LoVo (cell line): ENCODE measurements at places on chromosomes 4 and X.
A peak's percentile ranks its signal among the peaks of the same experiment; 100 is the strongest.

DNA sequence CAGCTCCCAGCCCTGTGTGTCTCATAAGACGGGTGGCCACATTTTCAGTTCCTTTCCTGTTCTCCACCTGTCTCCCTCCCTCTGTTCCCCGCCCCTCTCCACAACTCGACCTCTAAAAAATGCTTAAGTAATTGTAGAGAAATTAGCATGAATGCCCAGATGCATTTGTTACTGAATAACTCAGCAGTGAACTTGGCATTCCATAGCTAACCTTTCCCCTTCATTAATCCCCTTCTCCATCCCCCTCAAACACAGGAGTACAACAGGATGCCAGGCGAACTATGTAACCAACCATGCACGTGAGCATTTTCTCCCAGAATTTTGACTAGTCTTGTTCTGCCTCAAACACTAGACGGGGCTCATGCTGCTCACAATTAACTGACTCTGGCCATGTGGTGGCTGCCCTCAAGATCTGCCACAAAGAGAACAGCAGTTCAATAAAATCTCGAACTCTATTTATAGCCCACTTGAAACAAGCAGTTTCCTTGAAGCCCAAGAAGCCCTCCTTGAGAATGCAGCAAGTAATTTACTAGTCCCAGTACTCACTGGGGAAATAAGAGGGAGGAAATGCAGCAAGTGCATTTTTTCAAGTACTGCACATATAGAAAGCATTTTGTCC lies 351.2 kb downstream of the ARHGAP24 start:
- DNase-seq, result no peak

GRCh38 chr4:65083076-65083475 lies 587.2 kb downstream of the EPHA5 start:
- DNase-seq, result no peak

DNA sequence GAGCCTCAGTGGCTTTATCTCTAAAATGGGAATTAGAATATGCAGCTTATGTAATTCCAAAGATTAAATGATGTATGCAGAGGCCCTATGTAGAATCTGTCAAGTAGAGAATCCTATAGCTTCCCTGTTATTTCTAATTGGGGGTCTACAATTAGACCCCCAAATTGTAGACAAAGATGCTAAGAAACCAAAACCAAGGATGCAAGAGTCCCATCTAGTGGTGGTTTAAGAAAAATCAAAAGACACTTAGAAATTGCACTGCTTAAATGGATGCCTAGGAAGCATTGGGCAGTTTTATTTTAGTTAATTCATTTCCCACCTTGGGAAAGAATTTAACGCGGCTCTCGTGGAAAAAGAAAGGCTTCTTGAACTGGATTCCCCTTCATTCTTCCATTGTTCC lies 115.2 kb downstream of the GABRA2 start:
- DNase-seq, result no peak

- no peak for DNase-seq
Observed at GRCh38 chr4:89897867-89898266, 3.2 kb downstream of the MMRN1 start.

- no peak for DNase-seq
Observed at GRCh38 chrX:17854069-17854468, 7.0 kb downstream of the RAI2 start.

- DNase-seq, result no peak
Observed at GRCh38 chr4:92522356-92522755, 218.6 kb downstream of the GRID2 start.

DNA sequence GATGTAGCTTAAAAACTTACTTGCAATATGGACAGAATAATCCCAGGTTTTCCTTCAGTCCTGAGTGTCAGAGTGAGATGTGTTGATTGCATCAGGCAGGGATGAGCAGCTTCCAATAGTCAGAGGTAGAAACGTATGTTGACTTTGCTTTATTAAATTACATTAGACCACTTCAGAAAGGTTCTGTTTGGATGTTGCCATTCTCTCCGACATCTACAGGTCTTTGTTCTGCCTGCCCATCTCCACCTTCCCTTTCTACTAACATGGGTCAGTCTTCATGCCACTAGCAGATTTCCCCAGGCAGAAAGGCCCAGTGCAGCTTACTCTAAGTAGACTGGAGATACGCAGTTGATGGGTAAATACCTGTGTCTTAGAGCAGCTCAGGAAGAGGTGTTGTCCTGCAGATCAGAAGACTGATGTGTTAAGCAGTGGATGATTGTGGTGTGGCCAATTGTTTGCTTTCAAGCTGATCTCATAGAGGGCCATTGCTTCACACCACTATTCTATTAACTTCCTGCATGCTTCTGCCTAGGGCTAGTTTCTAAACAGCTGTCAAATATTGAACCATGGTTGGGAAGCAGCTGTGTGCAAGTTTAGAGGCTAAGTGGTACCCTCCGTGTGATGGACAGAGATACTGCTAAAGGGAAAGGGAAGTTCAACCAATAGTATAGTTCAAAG lies 1.8 kb downstream of the FRMPD4 start:
- no peak for DNase-seq

GRCh38 chr4:48495941-48496340 lies 5.9 kb downstream of the ZAR1 start:
- no peak for DNase-seq

DNA sequence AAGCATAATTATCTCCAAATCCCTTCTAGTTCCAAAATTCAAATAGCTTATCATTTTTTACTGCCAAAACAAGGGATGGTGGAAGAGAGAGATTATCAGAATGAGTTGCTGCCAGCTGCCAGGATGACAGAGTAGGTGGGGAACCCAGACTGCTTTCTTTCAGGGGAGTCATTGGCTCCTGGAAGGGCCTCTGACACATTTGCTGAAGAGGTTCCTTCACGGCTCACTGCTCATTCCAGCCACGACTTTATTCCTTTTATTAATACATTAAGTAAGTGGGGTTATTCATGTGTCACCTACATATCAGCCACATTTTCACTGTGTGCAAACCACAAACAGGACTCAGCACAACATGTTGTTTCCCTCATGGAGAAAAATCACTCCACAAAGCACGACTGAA lies 12.7 kb upstream of the SMIM43 start:
- DNase-seq, result no peak

- no peak for DNase-seq
Observed at GRCh38 chr4:88570001-88570400, 22.3 kb upstream of the HERC3 start.

GRCh38 chrX:26580021-26580420 lies 364.1 kb downstream of the MAGEB5 start:
- DNase-seq, result no peak

- no peak for DNase-seq
Observed at GRCh38 chr4:47194036-47194737, 162.8 kb downstream of the GABRB1 start.

- DNase-seq, result no peak
Observed at GRCh38 chr4:70969076-70969475, 24.4 kb upstream of the DCK start.

- no peak for DNase-seq
Observed at GRCh38 chr4:83171436-83172039, 57.0 kb upstream of the PLAC8 start.

GRCh38 chrX:13366698-13367097 lies 46.8 kb upstream of the ATXN3L start:
- DNase-seq, result no peak

DNA sequence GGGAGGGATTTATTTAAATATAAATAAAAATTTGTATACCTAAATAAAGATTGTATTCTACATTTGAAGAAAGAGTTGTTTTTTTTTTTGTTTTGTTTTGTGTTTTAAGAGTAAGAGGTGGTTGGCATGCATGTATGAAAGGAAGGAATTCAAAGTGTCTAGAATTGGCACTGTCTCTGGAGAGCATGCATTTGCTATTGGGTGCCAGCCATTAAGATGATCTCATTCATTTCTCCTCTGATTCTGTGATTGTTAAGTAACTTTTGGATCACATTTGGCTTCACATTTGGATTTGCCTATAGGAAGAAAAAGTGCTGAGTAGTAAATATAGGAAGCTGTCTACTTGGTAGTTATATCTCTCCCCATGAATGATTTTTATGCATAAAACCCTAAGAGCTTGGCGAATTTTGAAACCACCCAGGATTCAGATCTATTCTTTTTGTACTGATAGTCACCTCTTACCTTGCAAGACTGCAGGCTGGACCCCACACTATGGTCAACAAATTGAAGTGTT lies 7.8 kb upstream of the BOD1L1 start:
- no peak for DNase-seq

- no peak for DNase-seq
Observed at GRCh38 chrX:110060846-110061537, 58.1 kb downstream of the TMEM164 start.

DNA sequence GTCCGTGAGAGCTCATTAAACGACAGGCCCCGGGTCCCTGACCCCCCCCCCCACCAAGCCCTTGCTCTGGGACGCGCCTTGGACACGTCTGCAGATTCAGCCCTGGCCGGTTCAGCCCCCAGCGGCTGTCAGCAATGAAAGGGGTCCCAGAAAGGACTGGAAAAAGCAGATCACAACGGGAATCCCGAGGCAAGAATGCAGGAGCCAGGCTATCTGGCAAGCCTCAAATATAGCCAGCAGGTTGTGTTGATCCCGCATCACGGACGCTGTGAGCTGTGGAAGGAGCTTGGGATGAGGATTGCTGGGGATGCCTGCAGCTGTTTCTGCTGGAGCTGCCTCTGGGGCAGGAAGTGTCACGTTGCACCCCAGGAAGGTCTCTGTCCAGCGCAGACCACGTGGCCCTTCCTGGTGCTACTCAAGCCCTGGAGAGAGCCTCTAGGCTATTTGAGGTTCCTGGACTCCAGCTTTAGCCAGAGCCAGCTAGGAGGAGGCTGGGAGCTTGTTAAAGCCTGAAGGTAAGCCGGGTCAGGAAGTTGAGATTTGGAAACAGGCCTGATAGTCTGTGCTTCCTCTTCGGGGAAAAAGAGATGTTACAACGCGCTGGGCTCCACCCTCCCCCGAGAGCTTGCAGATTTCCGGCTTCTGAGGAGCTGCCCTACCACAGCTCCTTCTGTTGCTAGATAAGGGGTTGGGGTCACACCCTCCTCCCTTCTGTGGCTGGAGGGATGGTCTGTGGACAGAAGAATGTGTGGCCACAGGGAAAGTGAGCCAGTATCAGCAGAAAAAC lies 19.3 kb upstream of the CSF2RA start:
- no peak for DNase-seq

DNA sequence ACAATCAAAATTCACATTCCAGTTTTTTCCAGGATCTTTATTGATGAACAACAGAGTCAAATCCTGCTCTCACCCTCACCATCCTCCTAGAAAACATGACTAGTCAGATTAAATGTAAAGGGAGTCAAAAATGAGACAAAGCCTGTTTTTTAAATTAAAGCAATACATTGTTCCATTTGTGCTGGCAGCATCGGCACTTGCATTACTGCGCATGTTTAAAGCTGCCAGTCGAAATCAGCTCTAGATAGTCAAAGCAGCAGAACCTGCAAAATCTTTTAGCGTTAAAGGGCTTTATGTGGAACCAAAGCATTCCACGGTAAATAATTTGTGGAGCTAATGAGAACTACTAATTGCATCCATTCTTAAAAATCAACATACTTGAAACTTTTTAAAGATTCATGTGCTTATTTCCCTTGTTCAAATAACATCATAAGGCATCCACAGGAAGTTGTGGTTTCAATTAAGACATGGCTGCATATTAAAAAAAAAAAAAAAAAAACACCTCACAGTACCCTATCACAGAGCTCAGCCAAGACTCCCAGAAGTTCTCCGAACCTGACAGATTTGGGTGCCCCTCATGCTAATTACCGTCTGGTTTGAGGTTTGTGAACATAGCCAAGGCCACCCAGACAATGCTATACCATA lies 82.2 kb downstream of the SH3KBP1 start:
- DNase-seq, result no peak

DNA sequence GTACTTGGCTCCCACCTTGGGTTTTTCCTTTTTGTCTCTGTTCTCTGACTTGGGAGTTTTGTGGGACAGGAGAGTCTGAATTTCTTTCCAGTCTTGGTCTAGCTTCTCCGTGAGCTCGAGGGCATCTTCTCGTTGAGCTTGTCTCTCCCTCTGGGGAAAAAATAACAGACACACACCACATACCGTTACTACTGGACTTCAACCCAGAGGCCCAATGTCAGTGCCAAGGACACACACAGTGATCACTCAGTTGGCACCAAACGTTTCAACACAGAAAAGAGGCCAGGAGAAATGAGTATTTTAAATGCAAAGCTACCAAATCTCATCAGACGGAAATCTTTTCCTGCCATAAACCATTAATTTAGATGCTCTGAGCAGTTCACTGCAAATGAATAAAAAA lies 9.7 kb downstream of the NOP14 start:
- DNase-seq, result no peak

DNA sequence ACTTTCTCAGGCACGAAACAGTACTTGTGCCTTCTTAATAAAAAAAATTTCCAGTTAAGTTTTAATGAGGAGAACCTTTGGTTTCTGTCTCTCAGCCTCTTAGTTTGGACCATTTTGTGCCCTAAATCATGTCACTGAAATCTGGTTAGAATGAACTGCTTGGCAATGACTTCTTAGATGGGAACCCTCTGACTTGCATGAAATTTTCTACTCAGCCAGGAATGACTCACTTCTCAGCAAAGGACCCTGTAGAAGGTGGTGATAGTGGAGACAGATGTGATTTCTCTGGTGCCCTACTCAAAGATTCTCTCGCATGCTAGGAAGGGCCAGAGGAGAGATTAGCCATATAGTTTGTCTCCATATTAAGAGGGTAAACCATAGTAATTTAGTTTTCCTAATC lies 50.5 kb downstream of the RASL11B start:
- no peak for DNase-seq

- no peak for DNase-seq
Observed at GRCh38 chr4:85717351-85717750, 242.4 kb downstream of the ARHGAP24 start.

DNA sequence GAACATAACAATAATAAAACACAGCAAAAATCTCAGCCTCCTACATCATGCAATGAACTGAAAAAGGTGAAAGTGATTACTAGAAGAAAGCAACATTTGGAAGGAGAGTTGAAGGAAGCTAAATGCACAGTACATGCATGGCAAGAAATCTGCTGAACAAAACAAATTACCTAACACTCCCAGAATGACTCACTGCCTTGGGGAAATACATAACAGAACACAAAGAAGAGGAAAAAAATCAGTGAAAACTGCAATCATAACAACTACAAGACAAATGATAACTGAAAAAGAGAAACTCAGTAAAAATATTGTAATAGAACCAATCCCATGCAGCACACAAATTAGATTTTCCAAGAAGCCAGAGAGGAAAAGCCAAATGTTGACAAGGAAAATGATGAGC lies 1513.2 kb downstream of the ARAP2 start:
- no peak for DNase-seq

- DNase-seq, result no peak
Observed at GRCh38 chr4:108143515-108143914, 25.2 kb downstream of the LEF1 start.

- DNase-seq, result no peak
Observed at GRCh38 chr4:151917145-151917734, 156.4 kb upstream of the GATB start.

- DNase-seq, result peak; percentile 15
Observed at GRCh38 chr4:123452616-123453015, 56.0 kb downstream of the SPRY1 start.
